Activated T-helper 1 cell treated with anti-CD3 and anti-CD28 coated beads, Interleukin-12 subunit alpha, Interleukin-12 subunit beta, Interleukin-2, Interleukin-4 antibody, amounts not matched to agents 30 ng/mL and 10 ng/mL and 1 ng/mL, durations not matched to agents 14 hours and 24 hours and 36 hours (primary cell): ENCODE measurements at places on chromosomes 13 and 19. TPM values are rescaled to one million over a fixed set of nuclear protein-coding genes. Genes with fewer than 3 reads are reported as not detected.

The COG6 gene
- 25.6 and 31.8 TPM in 2 replicates for total RNA-seq

The ZNF726 gene
- total RNA-seq = 10.7 and 12.6 TPM in 2 replicates

- DNase-seq = peak; percentile 17
Observed at GRCh38 chr19:13906521-13906904, 512 bp downstream of the CC2D1A start.

DNA sequence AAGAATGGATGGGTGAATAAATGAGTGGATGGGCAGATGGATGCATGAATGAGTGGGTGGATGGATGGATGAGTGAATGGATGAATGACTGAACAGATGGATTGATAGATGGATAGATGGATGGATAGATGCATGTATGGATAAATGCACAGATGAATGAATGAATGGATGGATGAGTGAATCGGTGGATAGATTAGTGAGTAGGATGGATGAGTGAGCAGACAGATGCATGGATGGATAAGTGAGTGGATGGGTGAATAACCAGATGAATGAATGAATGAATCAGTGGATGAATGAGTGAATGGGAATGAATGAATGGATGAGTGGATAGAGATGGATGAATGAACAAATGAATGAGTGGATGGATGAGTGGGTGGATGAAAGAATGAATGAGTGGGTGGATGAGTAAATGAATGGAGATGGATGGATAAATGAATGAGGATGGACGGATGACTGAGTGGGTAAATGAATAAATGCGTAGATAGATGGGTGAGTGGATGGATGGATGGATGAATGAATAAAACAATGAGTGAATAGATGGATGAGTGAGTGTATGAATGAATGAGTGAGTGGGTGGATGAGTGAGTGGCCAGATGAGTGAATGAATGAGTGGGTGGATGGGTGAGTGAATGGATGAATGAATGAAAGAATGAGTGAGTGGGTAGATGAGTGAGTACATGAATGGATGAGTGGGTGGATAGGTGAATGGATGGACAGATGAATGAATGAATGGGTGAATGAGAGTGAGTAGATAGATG, 13.0 kb downstream of the GAS6 start:
- DNase-seq = no peak

- no peak for DNase-seq
Observed at GRCh38 chr19:4647676-4648644, 8.6 kb downstream of the TNFAIP8L1 start.

DNA sequence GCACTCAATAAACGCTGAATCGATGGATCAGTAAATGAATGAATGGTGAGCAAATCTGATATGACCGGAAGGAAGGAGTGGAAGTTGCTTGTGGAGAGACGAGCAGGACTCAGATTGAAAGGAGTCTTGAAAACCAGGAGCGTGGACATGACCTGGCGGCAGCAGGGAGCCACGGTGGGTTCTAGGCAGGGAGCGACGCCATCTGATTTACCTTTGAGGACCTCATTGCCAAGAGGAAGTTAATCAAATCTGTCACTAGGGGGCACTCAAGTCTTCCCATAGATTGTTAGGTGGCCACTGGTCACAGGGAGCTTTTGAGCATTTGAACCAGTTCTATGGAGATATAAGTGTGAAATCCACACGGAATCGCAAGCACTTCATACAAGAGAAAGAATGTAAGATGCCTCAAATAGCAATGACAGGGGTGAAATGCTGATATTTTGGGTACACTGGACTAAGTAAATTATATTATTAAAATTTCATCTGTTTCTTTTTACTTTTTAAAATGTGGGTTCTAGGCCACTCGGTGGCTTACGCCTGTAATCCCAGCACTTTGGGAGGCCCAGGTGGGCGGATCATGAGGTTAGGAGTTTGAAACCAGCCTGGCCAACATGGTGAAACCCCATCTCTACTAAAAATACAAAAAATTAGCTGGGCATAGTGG, 9.2 kb upstream of the FBN3 start:
- peak; percentile 43 for DNase-seq

DNA sequence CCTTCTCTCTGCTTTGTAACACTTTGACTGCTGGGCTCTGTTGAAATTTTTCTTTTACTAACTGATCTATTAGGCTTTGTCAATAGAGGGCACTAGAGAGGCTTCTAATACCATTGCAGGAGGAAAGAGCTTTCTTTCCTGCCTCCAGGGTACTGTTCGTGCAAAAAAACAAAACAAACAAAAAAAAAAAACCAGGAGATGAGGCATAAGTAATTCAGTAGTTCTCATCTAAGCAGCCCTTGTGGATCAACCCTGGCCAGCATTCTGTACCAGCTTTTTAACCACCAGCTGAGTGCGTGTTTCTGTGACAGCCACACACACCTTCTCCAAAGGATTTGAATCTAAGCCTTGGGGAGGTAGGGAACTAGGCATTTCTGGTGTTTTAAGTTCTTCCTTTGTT, 1707.6 kb upstream of the SLC10A2 start:
- no peak for DNase-seq

DNA sequence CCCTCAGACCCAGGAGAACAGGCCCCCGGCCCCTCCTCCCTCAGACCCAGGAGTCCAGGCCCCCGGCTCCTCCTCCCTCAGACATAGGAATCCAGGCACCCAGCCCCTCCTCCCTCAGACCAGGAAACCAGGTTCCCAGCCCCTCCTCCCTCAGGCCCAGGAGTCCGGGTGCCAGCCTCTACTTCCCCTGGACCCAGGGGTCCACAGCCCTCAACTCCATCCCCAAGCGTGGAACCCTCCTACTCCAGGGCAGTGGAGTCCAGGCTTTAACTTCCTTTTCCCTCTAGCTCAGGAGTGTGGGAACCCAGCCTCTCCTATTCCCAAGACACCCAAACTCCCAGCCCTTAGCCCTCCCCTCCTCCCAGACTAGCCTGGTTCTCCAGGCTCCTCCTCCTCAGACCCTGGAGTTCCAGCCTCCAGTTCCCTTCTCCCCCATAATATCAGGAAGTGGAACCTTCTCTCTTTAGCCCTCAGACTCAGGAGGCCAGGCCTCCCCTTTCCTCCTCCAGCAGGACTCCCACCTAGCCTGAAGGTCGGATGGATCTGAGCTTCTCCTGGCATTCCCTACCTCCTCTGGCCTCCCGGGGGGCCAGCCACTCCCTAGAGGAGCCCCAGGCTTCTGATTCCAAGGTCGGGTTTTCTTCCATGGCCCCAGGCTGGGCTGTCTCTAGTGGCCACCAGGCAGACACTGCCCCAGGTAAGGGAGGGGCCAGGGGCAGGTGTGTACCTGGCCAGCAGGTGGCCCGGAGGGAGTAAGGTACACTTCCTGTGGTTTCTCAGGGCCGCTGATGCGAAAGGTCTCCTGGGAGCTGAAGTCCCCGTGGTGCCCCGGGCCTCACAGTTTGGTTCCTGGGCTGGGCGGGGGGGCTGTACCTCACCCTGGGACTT, at the start of gene TMC4:
TSS of gene TMC4 (minus strand) at position 690 of the 888 bp plus-strand sequence. CDS start at position 647, 43 bp downstream.
- DNase-seq = no peak

DNA sequence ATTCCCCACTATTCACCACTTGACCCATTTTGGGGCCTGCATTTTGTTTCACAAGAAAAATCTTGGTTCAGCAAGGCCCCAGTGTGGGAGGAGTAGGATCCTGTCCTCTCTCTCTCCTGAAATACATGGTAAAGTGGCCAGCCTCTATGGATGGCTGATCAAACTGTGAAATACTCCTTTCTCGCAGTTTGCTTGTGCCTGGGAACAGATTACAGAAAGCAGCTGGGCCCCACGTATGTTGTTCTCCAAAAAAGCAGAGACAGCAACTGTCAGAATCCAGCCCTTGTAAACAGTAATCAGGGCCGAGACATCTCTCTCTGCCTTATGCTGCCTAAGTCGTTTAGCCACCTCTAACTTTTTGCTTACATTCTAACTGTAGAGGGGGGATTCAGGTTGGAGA, 61.0 kb upstream of the RAP2A start:
- no peak for DNase-seq
